Myometrial cell (primary cell): ENCODE measurements at places on chromosomes 11 and 22. TPM values are rescaled to one million over a fixed set of nuclear protein-coding genes. Genes with fewer than 3 reads are reported as not detected.

ST13 gene
- 95.1 and 117 TPM in 2 replicates for total RNA-seq

CDCA5 gene
- total RNA-seq, result 13.5 and 16.4 TPM in 2 replicates

FKBP2 gene
- total RNA-seq, result 89.9 and 101 TPM in 2 replicates

CCDC116 gene
- total RNA-seq, result not detected in 2 replicates

LMO2 gene
- not detected in 2 replicates for total RNA-seq

TMEM191B gene
- not detected in 2 replicates for total RNA-seq

SLC22A9 gene
- total RNA-seq, result not detected in 2 replicates

TECTA gene
- total RNA-seq, result under 0.01 and 0.18 TPM in 2 replicates
